ENCODE measurements at places on chromosomes 2 and 18.
A peak's percentile ranks its signal among the peaks of the same experiment; 100 is the strongest.

DNA sequence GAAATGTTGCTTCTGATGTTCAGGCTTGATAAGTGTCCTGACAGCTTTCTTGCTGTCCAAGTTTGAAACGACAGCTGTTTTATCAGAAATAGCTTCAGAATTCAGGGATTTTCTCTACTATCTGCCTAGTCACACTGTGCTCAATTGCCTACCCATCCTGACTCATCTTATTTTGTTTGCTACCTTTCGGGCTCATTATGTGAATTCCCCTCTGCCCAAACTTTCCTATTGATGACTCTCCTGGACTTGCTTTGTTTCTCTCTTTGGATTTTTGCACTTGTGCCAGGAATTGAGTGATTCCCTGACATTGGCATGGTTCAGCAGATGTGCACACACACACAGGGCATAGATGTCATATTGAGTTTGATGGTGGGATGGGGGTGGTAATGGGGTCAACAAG, 1052.6 kb upstream of the PIK3C3 start:
- no peak for DNase-seq

DNA sequence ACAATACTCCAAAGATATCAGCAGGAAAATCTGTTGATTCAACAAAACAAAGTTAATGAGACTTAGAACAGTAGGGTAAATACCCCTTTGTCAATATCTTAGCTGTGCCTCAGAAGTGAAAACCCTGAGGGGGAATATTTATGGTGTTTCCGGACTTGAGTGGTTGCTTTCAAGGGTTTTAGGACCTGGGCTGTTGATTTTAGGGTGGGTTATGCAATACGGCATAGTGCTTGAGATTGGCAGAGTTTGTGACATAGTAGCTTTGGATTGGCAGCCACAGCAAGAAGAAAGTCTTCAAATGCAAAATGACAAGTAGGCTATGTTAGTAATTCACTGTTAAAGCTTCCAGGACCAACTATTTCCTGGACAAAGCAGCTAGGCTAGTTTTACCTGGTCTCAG, 826.3 kb upstream of the CDH2 start:
- DNase-seq = no peak

DNA sequence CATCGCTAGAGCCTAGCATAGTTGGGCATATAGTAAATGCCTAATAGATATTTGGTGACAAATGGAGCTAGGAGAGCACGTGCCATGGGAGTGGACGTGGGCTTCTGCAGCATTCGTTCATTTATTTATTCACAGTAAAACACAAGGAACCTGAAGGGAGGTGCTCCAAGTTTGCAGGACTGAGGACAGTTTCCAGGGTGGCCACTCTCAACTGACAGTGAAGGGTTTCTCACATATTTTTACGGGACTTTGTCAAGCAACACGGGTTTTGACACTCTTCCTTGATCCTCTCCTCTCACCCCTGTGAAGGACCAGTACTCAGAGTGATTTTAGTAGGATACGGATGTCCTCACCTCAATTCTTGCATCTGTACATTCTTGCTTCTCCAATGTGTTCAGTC, 135.0 kb upstream of the TTC39C start:
- DNase-seq = no peak

GRCh38 chr18:9578306-9578705, 36.1 kb downstream of the PPP4R1 start:
- DNase-seq = no peak

GRCh38 chr2:224764565-224765236, 48.5 kb upstream of the CCDC195 start:
- DNase-seq = peak; percentile 18

DNA sequence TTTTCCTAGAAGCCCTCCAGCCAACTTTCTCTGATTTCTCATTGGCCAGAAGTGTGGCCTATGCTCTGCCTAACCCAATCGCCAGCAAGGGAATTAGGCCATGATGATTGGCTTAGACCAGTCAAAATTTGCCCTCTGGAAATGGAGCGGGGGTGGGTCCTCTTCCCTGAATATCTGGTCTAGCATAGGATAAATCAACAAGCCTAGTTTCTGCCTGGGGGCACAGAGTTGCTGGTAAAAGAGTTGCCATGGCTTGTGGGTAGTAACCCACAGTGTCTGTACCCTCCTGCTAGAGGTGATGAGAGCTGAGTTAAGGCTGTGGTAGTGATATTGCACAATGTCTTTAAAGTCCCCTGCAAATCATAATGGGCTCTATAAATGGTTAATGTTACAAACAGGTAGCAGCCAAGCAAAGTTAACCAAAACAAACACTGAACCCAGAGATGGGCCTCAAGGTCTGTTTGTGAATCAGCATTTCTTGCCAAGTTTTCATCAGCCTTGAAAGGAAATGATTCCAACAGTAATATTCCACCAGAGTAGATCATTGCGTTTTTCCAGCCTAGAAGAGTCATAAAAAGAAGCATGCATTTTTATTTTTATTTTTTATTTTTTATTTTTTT, 19.3 kb downstream of the GALM start:
- peak; percentile 35 for DNase-seq

DNA sequence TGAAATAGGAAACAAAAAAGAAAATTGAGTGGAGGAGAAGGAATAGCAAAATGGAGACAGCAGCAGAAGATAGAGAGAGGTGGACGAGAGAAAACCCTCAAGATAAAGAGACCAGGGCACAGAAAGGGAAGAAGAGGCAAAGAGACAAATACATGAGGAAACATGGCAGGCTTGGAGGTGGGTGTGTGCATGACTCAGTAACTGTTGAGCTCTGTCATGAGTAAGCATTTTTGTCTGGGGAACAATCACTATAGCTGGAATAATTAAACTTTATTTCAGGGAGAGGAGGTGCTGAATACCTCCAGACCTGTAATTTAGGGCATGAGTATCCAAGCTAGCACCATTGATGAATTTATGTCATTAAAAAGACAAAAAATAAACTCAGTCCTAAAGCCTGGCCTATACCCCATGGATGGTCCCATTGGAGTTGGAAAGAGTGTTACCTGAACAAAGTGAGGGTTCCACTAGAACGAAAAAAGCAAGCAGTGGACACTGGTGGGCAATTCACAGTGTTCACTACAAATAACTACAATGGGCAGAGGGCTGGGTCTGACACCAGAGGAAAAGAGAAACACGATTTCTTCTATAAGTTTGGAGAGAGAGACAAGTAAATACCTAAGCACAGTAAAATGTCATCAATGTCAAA, 145.5 kb downstream of the ADCYAP1 start:
- DNase-seq = no peak

GRCh38 chr2:133193544-133194361, 374.5 kb downstream of the NCKAP5 start:
- DNase-seq = no peak

GRCh38 chr2:200308546-200309295, 2.2 kb downstream of the SPATS2L start:
- DNase-seq = no peak

DNA sequence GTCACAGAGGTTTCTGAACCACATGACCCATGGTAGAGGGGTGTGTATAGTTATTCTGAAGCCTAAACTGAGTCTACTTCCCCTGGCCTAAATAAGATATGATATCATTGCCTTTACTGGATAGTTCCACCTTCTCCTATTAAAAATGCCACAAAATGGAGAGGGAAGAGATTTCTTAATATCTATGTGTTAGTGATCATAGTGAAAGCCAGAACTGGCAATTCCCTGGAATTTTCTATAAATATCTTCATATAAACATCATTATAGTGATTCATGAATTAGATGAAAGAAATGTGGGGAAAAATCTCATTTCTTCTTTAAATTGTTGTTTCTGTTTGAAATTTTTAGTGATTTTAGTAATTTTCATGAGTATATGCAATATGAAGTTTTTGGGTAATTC, 45.8 kb downstream of the TSHZ1 start:
- no peak for DNase-seq

GRCh38 chr2:11102956-11103860, 52.1 kb upstream of the SLC66A3 start:
- no peak for DNase-seq

- no peak for DNase-seq
Observed at GRCh38 chr2:236584521-236585384, 15.1 kb downstream of the ACKR3 start.

DNA sequence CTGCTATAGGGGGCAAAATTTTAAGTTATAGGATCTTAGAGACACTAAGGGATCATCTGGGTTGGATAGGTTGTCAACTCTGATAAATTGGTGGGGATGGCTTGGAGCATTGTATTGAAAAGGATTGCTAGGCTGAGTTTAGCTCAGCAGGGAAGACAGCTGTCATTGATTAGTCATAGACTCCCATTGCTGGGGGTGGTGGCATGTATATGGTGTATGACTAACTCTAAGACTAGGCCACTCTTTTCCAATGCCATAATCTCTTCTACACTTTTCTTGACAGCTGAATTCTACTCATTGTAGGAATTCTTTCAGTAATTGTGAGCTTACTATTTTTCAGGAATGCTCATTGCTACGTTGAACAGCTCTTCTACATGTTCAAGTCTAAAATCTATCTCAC, 81.3 kb upstream of the PELI1 start:
- DNase-seq = no peak

- DNase-seq = no peak
Observed at GRCh38 chr2:143426296-143426695, 297.1 kb downstream of the ARHGAP15 start.

- no peak for DNase-seq
Observed at GRCh38 chr2:96240341-96241038, 25.3 kb downstream of the TMEM127 start.

- DNase-seq = peak; percentile 56
Observed at GRCh38 chr2:165251366-165251765, 12.2 kb downstream of the SCN2A start.

DNA sequence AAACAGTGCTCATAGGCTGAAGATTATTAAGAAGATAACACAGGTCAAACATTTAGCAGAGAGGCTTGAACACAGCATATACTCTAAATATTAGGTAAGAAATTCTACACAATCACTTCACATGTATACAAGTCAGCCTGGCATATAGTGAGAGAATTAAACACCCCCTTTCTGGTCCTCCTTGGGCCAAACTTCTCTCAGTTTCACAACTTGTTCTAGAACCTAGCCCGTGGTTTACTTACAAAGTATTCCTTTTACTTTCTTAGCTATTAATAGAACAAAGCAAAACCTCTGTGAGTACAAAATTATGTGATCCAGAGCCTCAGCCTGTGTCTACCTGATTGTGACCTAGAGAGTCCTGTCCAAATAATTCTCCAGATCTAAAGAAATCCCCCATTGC, 562.8 kb downstream of the TNS1 start:
- DNase-seq = no peak

DNA sequence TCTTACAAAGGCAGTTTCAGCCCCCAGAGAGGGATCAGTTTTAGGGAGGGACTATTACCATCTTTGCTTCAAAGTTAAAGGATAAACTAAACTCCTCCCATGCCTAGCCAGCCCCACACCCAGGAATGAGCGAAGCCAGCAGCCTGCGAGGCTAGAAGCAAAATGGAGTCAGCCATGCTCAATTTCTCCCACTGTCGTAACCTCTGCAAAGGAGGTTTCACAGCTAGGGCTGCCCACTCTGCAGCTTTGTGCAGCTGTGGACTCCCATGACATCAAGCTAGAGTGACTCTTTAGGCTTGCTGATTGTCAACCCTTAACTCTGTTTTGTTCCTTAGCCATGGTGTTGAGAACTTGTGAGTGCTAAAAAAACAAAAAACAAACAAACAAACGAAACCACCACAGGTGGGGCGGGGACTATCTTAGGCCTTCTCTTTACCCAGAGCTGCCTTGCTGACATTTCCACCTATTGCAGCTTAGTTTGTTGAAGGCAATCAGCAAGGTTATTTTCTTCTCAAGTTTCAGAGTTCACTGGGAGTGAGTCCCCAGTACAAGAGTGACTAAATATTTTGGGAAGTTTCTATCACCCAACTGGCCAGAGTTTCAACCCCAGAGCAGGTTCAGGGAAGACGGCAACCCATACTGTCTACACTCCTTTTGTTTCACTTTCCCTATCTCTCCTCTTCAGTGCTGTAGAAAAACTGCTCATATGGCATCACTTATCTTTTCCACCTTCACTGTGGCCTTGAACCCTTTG, 592.1 kb downstream of the XIRP2 start:
- DNase-seq = no peak

DNA sequence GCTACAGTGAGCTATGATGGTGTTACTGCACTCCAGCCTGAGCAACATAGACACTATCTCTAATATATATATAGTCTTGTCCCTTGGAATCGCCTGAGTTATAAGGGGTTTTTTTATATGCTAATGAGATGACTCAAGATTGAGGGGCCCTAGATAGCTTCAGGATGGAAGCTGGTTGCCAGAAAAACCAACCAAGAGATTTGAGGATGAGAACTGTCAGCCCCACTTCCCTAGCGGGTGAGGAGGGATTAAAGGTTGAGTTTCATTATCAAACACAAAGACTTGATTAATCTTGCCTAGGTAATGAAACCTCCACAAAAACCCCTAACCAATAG, 12.6 kb upstream of the GALM start:
- peak; percentile 64 for DNase-seq

- no peak for DNase-seq
Observed at GRCh38 chr18:45317948-45318640, 297.2 kb upstream of the SLC14A2 start.

GRCh38 chr2:22355816-22356433, 1029.1 kb upstream of the KLHL29 start:
- DNase-seq = peak; percentile 1

All from MV-4-11 (cell line).